ENCODE measurements at places on chromosomes 7 and 10. TPM values are rescaled to one million over a fixed set of nuclear protein-coding genes. Genes with fewer than 3 reads are reported as not detected.

DNA sequence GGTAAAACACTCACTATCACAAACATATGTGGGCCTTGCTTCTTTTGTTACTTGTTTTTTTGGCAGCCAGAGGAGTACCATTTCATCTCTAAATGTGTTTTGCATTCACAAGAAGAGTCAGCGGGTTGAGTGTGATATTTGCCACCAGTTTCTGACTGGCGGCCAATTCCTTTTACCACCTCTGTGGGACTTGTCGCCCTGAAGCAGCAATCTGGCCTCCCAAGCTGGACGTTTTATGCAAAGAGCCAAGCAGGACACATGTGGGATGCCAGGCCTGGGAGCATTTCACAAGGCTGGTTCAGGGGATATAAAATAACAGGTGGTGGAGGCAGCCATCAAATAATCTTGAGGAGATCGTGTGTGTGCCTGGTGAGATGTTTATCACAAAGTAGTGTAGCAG lies 61.8 kb upstream of the TRIL start:
- peaks cover 4% of the 10 kb centered on the region for H3K27me3 ChIP-seq
- H3K27ac ChIP-seq, result no peak overlapping the region
- H3K4me1 ChIP-seq, result no peaks in the 10 kb centered on the region
- no peak overlapping the region for H3K4me3 ChIP-seq
- H3K36me3 ChIP-seq, result peaks cover 5% of the 10 kb centered on the region

GRCh38 chr7:132355048-132355447 lies 221.2 kb downstream of the PLXNA4 start:
- H3K36me3 ChIP-seq, result no peaks in the 10 kb centered on the region
- DNase-seq, result no peak
- H3K4me1 ChIP-seq, result no peaks in the 10 kb centered on the region

ZNF716 gene
- not detected for total RNA-seq

- H3K36me3 ChIP-seq, result no peaks in the 10 kb centered on the region
- no peak overlapping the region for H3K4me3 ChIP-seq
- no peaks in the 10 kb centered on the region for H3K4me1 ChIP-seq
- H3K27ac ChIP-seq, result no peak overlapping the region
Measured at GRCh38 chr10:58909881-58910280, 266.6 kb upstream of the PHYHIPL start.

DNA sequence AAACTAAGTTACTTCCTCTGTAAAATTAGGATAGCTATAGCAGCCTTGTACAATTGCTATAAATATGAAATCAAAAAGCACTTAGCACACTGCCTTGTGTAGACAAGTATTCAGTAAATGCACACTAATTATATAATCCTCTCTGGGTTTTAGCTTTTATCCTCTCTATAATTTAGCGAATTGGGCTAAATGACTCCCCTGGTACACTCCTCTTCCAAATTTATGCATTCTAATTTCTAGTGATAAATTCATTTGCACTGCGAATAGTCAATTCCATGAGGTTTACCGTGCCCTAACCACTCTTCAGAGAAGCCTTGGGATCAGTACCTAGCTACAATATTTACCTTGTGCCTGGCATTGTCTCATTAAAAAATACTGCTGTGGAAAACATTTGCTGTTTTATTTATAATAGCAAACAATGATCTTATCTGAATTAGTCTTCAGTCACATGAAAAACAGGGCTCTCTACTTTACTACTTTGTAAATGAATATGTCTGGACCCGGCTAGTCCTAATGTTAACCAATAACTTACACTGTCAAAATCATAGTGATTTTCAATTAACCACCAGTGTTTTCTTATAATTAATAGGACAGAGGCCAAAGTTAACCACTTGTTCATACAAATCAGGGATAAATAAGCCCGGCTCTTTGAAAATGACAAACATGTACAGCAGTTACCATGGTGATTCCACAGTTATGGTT lies 577.9 kb downstream of the IPMK start:
- no peaks in the 10 kb centered on the region for H3K4me1 ChIP-seq
- H3K36me3 ChIP-seq, result no peaks in the 10 kb centered on the region
- no peaks in the 10 kb centered on the region for H3K27me3 ChIP-seq
- no peak for DNase-seq

CUZD1 gene
- 1.0 TPM for total RNA-seq

GRCh38 chr7:6020371-6021286 lies 10.5 kb upstream of the ANKRD61 start:
- peaks cover 57% of the 10 kb centered on the region for H3K36me3 ChIP-seq
- no peak overlapping the region for H3K4me3 ChIP-seq
- peaks cover 9% of the 10 kb centered on the region for H3K4me1 ChIP-seq
- H3K27ac ChIP-seq, result no peak overlapping the region

GRID2IP gene
- 0.21 TPM for total RNA-seq
